ENCODE measurements at places on chromosomes 5 and 9. TPM values are rescaled to one million over a fixed set of nuclear protein-coding genes. Genes with fewer than 3 reads are reported as not detected.

The ANXA1 gene
- total RNA-seq: 86.5 TPM

The SHROOM1 gene
- total RNA-seq: 69.2 TPM

The SHISAL2B gene
- not detected for total RNA-seq

The KLF4 gene
- 861 TPM for total RNA-seq

The MOB3B gene
- 39.3 TPM for total RNA-seq

The G3BP1 gene
- 35.4 TPM for total RNA-seq

The SLC1A3 gene
- total RNA-seq: 3.7 TPM

The SPINK6 gene
- total RNA-seq: not detected

The MEGF10 gene
- 3.0 TPM for total RNA-seq

The FBP2 gene
- total RNA-seq: not detected

The MTX3 gene
- total RNA-seq: 7.9 TPM

The SCGB3A2 gene
- not detected for total RNA-seq

The DCTN4 gene
- 41.3 TPM for total RNA-seq

The UBE2R2 gene
- 13.9 TPM for total RNA-seq

The PCDHB11 gene
- 0.27 TPM for total RNA-seq

The SPATA31D4 gene
- not detected for total RNA-seq

The GARNL3 gene
- 19.5 TPM for total RNA-seq

The NMUR2 gene
- total RNA-seq: not detected

The ATOX1 gene
- 81.1 TPM for total RNA-seq

The SLC6A19 gene
- total RNA-seq: 69.5 TPM

The C9orf153 gene
- total RNA-seq: not detected

The FST gene
- 3.4 TPM for total RNA-seq

The ZNF454 gene
- 4.1 TPM for total RNA-seq

The CD180 gene
- total RNA-seq: not detected

The CBY3 gene
- not detected for total RNA-seq

The SPATA31D3 gene
- not detected for total RNA-seq

The PDE8B gene
- total RNA-seq: 22.4 TPM

The CTSV gene
- 6.3 TPM for total RNA-seq

The LCN9 gene
- total RNA-seq: not detected

The FUT7 gene
- not detected for total RNA-seq

The MCC gene
- 25.5 TPM for total RNA-seq

The ARL14EPL gene
- total RNA-seq: not detected

The WWC1 gene
- 34.8 TPM for total RNA-seq

The MLLT3 gene
- total RNA-seq: 38.2 TPM

The KIAA1958 gene
- 12.4 TPM for total RNA-seq

The ZNF883 gene
- 0.64 TPM for total RNA-seq

The DOCK2 gene
- total RNA-seq: 24.0 TPM

The SLC34A3 gene
- not detected for total RNA-seq

The TRMT10B gene
- 1.4 TPM for total RNA-seq

The SH2D3C gene
- total RNA-seq: 2.6 TPM

The MSH3 gene
- total RNA-seq: 16.1 TPM

The NSG2 gene
- total RNA-seq: not detected

The CCDC152 gene
- total RNA-seq: not detected

The ZNF366 gene
- 1.4 TPM for total RNA-seq

The FYB1 gene
- 6.4 TPM for total RNA-seq

The TUSC1 gene
- total RNA-seq: 13.5 TPM

The PDCD1LG2 gene
- not detected for total RNA-seq

The FOXD4L3 gene
- not detected for total RNA-seq

The PLEKHG4B gene
- total RNA-seq: under 0.01 TPM

The HK3 gene
- total RNA-seq: 6.0 TPM

The PPIC gene
- total RNA-seq: 21.3 TPM

The TLN1 gene
- 173 TPM for total RNA-seq

The FBXL7 gene
- total RNA-seq: 47.4 TPM

The SPATA31A1 gene
- total RNA-seq: not detected

The BTNL3 gene
- 146 TPM for total RNA-seq

The PAEP gene
- not detected for total RNA-seq

The FAM221B gene
- 0.14 TPM for total RNA-seq

The FCN2 gene
- not detected for total RNA-seq

The PCDHA1 gene
- total RNA-seq: not detected

Data from transverse colon (tissue), 4 donors.